ENCODE measurements at places on chromosomes 3 and 15.

- no peak for DNase-seq
Observed at GRCh38 chr3:112448939-112449338, 50.3 kb downstream of the BTLA start.

- DNase-seq: no peak
Observed at GRCh38 chr3:17801131-17801530, 58.7 kb upstream of the TBC1D5 start.

DNA sequence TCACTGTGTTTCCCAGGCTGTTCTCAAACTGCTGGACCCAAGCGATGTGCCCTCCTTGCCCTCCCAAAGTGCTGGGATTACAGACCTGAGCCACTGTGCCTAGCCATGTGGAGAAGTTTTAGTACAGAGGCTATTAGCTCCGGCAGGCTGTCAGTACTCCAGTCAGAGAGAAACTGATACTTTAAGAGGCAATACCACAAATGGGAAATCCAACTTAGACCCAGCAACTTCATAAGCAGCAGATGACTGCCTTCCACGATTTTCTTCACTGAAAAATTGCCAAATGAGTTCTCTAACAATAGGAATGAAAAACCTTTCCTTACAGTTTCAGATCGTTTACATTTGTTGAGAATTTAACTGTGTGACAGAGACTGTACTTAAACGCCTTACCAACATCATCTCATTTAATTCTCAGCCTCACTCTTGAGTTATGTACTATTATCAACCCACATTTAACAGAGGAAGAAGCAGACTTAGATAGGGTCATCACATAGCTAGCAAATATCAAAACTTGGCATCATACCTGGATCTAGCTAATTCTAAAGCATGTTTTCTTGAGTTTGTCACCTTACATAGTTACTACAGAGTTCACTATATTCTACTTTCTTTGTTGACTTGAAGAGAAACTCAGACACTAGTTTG lies 127.4 kb downstream of the TCF12 start:
- DNase-seq: no peak

GRCh38 chr3:139836698-139837464 lies 98.1 kb upstream of the CLSTN2 start:
- no peak for DNase-seq

DNA sequence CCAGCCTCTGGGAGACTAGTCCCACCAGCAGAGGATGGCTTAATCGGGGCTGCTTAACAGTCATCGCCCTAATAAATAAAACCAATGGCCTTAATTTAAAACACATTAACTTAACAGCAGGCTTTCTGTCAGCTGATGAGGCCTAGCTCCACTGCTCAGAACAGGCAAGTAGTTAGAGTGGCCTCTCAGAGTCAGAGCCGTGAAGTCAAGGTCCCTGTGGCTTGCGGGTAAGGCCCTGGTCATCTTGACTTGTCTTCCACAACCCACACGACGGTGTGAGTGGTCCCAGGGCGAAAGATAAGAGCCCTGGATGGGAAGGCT lies 11.8 kb downstream of the XXYLT1 start:
- no peak for DNase-seq

DNA sequence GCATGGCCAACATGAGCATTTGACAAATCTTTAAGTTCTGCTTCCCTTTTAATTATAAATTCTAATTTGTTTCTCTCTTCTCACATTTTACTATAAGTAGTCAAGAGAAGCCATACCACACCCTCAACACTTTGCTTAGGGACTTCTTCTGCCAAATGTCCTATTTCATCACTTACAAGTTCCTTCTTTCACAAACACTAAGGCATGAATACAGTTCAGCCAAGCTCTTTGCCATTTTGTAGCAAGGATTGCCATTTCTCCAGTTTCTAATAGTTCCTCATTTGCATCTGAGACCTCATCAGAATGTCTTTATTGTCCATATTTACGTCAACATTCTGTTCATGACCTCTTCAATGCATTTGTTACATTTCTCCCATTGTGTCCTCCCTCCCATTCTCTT lies 29.4 kb downstream of the SLC22A14 start:
- DNase-seq: no peak

GRCh38 chr15:59296181-59296617 lies 76.5 kb downstream of the MYO1E start:
- no peak for DNase-seq

DNA sequence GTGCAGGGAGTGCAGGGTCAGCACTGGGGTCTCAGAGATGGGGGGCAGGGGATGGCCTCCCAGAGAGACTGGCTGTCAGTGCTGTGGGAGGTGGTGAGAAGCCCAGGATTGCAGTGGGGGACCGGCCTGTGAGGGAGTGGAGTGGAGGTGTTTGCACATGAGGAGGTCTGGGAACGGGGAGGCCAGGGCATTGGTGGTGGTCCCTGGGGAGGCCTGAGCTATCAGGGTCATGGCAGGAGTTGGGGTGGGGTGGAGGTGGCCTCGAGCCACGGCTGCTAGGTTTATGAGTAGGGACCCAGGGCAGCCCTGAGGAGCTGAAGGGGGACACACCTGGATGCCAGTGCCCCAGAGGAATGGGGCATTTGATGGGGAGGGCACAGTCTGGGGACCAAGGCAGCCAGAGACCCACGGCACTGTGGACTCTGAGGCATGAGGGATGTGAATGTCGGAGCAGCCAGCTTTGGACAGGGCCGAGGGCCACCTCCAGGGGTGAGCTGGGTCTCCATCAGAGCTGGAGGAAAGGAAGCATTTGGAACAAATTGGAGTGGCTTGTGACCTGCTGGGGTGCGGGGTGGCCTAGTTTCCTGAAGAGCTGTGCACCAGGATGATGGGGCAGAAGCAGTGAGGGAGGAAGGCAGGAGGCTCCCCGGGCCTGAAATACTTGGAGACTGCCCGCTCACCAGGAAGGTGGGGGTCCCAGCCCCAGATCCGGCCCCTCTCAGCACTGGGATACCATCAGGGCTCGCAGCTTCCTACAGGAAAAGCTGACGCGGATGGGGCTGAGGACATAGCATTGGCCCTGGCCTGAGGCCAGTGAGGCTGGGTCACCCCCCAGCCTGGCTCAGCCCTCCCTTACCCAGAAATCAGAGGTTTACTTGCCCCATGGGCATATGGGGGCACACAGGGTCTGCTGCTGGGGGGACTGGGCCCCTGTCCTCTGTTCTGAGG lies 9.5 kb upstream of the CSPG4 start:
- no peak for DNase-seq

GRCh38 chr3:120708408-120708807 lies 26.4 kb upstream of the HGD start:
- no peak for DNase-seq

DNA sequence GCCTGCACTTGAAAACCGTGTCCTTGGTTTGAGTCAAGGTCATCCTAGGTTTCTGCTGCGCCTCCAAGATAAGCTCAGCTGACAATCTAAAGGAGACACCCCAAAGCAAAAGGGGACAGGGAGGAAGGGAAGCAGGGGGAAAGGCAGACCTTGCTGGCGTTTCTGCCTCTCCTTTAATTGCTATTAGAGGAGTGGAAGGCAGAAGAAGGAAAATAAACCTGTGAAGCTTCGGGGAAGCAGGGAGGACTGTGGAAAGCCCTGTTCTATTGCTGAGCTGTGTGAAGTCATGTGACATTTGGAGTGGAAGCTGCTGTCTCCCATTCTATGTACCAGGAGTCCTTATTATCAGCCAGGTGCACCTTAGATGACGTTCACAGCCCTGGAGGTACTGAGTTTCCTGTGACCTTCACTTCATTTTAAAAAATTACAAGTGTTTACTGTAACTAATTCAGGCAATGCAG lies 21.5 kb upstream of the CHD2 start:
- DNase-seq: no peak

GRCh38 chr3:69511361-69511760 lies 125.5 kb upstream of the FRMD4B start:
- DNase-seq: no peak

All from GM19239 (cell line).